T-helper 2 cell treated with Interferon-gamma antibody and Interleukin-4, amounts not matched to agents 5 μg/mL and 100 μg/mL, for 36 hours (primary cell): ENCODE measurements at places on chromosomes 3 and 15.

DNA sequence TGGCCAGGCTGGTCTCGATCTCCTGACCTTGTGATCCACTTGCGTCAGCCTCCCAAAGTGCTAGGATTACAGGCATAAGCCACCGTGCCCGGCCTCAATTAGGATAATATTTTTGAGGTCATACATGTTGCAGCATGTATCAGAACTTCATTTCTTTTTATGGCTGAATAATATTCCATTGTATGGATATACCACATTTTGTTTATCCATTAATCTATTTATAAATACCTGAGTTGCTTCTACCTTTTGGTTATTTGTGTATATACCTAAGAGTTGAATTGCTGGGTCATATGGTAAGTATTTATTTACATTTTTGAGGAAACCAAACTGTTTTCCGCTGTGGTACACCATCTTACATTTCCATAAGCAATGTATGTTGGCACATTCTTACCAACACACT, 18.1 kb upstream of the PYGO1 start:
- H3K27ac ChIP-seq = no peak overlapping the region
- no peak overlapping the region for H3K4me3 ChIP-seq
- DNase-seq = no peak
- H3K27me3 ChIP-seq = peaks cover 6% of the 10 kb centered on the region

- no peak for DNase-seq
- H3K27ac ChIP-seq = peak overlapping the region; percentile 80
- H3K27me3 ChIP-seq = no peaks in the 10 kb centered on the region
- H3K36me3 ChIP-seq = peaks cover 37% of the 10 kb centered on the region
Observed at GRCh38 chr3:50243543-50243895, 7.5 kb downstream of the GNAI2 start.

GRCh38 chr15:99135194-99135593, 30.3 kb downstream of the SYNM start:
- peak; percentile 16 for DNase-seq
- no peaks in the 10 kb centered on the region for H3K27me3 ChIP-seq
- no peaks in the 10 kb centered on the region for H3K4me1 ChIP-seq
- H3K36me3 ChIP-seq = no peaks in the 10 kb centered on the region
- no peak overlapping the region for H3K4me3 ChIP-seq

GRCh38 chr3:71974786-71975185, 189.8 kb upstream of the PROK2 start:
- peaks cover 1% of the 10 kb centered on the region for H3K36me3 ChIP-seq
- peaks cover 27% of the 10 kb centered on the region for H3K4me1 ChIP-seq
- H3K27ac ChIP-seq = no peak overlapping the region

DNA sequence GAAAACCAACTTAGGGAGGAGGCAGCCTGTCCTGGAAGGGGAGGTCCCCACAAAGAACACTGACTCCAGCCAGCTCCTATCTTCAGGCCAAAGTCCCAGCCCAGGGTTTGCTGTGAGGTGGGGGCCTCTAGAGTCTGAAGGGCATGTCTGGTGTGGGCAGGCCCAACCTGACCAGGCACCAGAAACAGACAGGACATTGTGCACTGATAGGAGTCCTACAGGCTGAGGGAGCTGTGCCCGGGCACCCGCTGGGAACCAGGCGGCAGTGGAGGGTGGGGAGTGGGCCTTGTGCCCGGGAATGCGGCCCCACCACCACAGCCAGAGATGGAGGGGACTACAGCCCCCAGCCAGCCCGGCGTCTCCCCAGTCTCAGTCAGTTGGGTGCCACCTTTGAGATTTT, 161.4 kb downstream of the WNT7A start:
- no peak overlapping the region for H3K27ac ChIP-seq
- no peak for DNase-seq
- no peaks in the 10 kb centered on the region for H3K36me3 ChIP-seq
- peaks cover 4% of the 10 kb centered on the region for H3K27me3 ChIP-seq

DNA sequence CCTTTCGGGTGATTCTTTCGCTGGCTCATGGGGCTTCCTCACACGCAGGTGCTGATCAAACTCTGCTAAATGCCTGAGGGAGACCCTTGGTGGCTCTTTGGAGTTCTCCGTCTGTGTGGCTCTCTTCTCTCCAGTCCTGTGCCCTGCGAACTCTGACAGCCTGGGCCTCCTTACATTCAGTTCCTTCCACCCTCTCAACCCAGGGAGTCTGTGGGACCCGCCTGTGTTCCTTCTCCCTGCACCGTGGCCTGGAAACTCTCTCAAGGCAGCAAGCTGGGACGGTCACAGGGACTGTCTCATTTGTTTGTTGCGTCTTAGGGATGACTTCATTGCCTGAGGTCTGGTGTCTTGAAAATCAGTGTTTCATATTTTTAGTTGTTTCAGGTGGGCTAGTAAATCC, 37.0 kb upstream of the CORO2B start:
- no peak overlapping the region for H3K4me3 ChIP-seq
- no peak for DNase-seq
- no peaks in the 10 kb centered on the region for H3K4me1 ChIP-seq
- H3K27ac ChIP-seq = no peak overlapping the region
- H3K36me3 ChIP-seq = no peaks in the 10 kb centered on the region
- H3K27me3 ChIP-seq = peaks cover 12% of the 10 kb centered on the region

- no peaks in the 10 kb centered on the region for H3K36me3 ChIP-seq
- no peaks in the 10 kb centered on the region for H3K4me1 ChIP-seq
- DNase-seq = no peak
- no peaks in the 10 kb centered on the region for H3K27me3 ChIP-seq
Observed at GRCh38 chr3:55198554-55198953, 270.7 kb upstream of the LRTM1 start.

DNA sequence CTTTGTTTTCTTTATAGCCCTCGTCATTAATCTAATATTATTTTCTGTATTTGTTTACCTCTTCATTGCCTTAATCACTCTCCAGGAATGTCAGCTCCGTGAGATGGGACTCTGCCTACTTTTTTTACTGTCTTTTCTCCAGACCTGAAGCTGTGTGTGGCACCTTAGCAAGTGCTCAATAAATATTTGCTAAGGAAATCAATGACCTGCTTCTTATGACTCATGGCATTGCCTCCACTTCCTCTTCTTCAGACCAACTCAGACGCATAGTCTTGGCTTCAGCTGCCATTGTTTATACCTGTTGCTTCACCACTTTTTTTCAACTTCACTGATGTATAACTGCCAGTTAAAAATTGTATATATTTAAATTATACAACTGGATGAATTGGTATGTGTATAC, 218.5 kb upstream of the CMC1 start:
- no peak overlapping the region for H3K27ac ChIP-seq
- H3K4me1 ChIP-seq = peaks cover 2% of the 10 kb centered on the region
- H3K36me3 ChIP-seq = peaks cover 3% of the 10 kb centered on the region
- no peak for DNase-seq

DNA sequence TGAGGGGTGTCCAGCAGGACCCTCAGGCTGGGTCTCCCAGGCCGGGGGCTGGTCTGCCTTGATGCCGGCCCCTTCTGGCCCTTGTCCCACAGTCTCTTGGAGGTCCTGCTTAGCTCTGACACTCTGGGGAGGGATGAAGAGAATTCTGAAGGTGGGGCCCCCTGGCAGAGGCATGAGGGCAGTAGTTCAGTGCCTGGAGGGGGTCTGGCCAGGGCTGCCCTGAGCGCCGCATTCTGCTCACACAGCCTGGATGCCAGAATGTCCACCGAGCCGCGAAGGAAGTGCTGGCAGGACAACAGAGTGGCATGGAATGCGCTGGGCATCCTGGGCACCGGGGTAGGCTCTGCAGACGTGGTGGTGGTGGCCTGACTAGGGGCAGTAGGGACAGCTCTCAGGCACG, 55.5 kb downstream of the SMAD6 start:
- H3K4me1 ChIP-seq = no peaks in the 10 kb centered on the region
- H3K27me3 ChIP-seq = peaks cover 8% of the 10 kb centered on the region
- DNase-seq = no peak
- H3K4me3 ChIP-seq = no peak overlapping the region
- H3K36me3 ChIP-seq = peaks cover 2% of the 10 kb centered on the region

DNA sequence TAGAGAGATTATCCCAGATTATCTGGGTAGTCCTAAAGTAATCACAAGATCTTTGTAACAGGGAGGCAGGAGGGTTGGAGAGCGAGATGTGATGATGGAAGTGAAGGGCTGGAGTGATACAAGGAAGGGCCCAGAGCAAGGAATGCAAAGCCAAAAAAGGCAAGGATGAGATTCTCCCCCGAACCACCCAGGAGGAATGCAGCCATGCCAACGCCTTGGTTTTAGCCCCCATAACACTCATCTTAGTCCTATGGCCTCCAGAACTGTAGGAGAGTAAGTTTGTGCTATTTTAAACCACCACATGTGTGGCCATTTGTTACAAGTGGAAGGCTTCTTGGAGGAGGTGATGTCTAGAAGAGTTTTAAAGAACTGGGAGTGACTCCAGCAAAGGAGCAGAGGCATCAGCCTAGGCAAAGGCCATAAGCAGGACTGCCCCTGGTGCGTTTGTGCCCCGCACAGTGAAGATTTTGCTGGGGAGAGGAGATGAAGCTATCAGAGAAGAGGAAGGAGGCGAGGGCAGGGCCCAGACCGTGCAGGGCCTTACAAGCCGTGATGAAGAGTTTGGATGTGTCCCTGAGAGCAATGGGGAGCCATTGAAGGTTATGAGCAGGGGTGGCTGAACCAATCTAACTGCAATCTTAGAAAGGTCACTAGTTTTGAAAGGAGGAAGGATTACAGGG, 25.3 kb upstream of the CORO2B start:
- H3K27ac ChIP-seq = no peak overlapping the region
- DNase-seq = no peak
- H3K27me3 ChIP-seq = peaks cover 26% of the 10 kb centered on the region
- no peaks in the 10 kb centered on the region for H3K4me1 ChIP-seq

DNA sequence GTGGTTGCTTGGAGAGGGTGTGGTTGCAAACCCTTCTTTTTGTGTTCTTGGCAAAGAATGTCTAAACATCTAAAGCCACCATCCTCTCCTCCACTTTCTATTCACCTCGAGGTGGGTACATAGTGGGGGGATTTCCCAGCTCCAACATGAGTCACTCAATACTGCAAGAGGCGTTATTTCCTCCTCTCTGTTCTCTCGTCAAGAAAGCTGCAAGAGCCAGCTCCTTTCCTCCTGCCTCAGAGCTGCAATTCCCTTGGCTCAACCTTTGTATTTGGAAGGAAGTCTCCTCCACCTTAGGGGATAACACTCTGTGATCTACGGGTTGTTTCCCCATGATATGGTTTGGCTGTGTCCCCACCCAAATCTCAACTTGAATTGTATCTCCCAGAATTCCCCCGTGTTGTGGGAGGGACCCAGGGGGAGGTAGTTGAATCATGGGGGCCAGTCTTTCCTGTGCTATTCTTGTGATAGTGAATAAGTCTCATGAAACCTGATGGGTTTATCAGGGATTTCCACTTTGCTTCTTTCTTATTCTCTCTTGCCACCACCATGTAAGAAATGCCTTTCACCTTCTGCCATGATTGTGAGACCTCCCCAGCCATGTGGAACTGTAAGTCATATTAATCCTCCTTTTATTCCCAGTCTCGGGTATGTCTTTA, 138.4 kb downstream of the PLCL2 start:
- peak overlapping the region; percentile 78 for H3K27ac ChIP-seq
- peak; percentile 70 for DNase-seq
- H3K4me1 ChIP-seq = peaks cover 44% of the 10 kb centered on the region
- no peaks in the 10 kb centered on the region for H3K27me3 ChIP-seq

DNA sequence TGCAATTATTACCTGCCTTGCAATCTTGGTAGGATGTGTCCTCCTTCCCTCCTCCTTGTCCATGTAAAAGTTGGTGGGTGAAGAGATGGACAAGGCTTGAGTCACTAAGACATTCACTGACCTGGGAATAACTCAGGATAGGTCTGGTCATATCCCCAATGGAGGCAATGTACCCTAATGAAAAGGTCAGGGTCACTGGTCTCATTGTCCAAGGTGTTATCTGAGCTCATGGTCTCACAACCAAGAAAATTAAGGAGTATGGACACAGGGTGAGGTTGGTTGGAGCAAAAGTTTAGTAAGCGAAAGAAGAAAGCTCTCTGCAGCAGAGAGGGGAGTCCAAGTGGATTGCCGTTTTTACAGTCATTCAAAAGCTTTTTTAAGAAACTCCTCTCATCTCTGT, 179.0 kb downstream of the SNRPN start:
- no peak for DNase-seq
- H3K4me1 ChIP-seq = no peaks in the 10 kb centered on the region
- no peaks in the 10 kb centered on the region for H3K27me3 ChIP-seq
- H3K4me3 ChIP-seq = no peak overlapping the region
- H3K27ac ChIP-seq = no peak overlapping the region

DNA sequence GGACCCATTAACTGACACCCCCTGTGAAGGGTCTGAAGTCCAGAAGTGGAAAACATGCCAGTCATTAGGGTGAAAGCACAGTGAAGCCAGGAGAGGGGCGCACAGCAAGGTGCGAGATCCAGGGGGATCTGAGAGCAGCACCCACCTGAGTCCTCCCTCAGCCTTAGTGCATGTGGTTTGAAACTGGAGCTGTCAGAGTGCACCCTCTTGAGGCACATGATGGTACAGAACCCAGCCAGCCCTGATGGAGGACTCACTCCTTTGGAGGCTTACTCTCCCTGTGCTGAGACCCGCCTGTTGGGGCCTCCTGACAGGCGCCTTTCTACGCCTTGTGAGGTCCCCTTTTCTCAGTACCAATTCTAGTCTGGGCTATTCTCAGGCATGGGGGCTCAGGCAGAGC, 77.8 kb downstream of the IL20RB start:
- peaks cover 5% of the 10 kb centered on the region for H3K4me1 ChIP-seq
- H3K4me3 ChIP-seq = no peak overlapping the region
- no peaks in the 10 kb centered on the region for H3K36me3 ChIP-seq
- H3K27me3 ChIP-seq = peaks cover 23% of the 10 kb centered on the region
